Kidney (tissue), 22 donors: ENCODE measurements at places on chromosomes 3 and 15. TPM values are rescaled to one million over a fixed set of nuclear protein-coding genes. Genes with fewer than 3 reads are reported as not detected.

DNA sequence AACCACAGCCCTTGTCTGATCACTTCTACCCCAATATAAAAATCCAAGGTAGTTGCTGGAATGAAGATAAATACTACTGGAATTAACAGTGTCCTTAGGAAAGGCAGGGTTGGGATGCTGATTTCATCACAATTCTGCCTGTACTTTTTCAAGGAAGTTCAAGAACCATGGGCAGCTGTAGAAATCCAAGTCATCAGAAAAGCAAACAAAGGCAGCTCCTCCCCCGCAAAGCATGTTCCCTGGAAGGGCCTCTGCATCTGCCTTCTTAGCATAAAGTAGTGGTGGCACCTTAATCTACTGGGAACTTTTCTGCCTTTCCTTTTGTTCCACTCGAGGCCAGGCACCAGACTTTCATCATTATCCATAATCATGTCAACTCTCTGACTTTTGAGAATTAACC, 54.4 kb downstream of the ERC2 start:
- H3K27me3 ChIP-seq, result no peaks in the 10 kb centered on the region
- no peaks in the 10 kb centered on the region for H3K4me1 ChIP-seq
- DNase-seq, result peak; percentile 37
- no peaks in the 10 kb centered on the region for H3K36me3 ChIP-seq

DNA sequence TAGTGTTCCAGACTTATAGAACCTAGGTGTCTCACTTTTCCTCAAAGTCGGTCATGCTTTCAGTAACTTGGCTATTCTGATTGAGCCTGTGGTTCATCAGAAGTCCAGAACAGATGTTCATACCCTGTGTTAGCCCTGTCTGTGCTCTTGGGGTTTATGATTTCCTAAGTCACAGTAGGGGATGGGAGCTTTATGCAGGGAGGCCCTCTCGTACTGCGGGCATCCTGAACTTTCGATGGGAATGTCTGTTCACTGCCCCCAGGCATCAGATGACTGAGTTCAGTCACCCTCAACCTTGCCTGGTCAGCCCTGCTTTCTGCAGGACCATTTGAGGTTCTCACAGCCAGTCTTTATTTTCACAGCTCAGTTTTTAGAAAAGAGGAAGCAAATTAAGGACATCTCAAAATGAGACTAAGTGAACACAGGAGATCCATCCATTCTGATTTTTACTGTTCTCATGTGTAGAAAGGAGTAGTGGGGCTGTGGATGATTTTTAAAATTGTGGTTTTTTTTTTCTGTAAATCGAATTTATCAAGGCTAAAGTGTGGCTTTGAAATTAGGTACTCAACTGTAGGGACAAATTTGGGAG, 71.3 kb downstream of the CMTM8 start:
- no peaks in the 10 kb centered on the region for H3K36me3 ChIP-seq
- no peak overlapping the region for H3K4me3 ChIP-seq
- peaks cover 13% of the 10 kb centered on the region for H3K4me1 ChIP-seq
- no peak overlapping the region for H3K27ac ChIP-seq

- H3K27me3 ChIP-seq, result no peaks in the 10 kb centered on the region
- H3K36me3 ChIP-seq, result no peaks in the 10 kb centered on the region
- DNase-seq, result no peak
- H3K4me3 ChIP-seq, result no peak overlapping the region
- H3K27ac ChIP-seq, result no peak overlapping the region
Observed at GRCh38 chr3:129836381-129837064, 57.0 kb downstream of the TMCC1 start.

DNA sequence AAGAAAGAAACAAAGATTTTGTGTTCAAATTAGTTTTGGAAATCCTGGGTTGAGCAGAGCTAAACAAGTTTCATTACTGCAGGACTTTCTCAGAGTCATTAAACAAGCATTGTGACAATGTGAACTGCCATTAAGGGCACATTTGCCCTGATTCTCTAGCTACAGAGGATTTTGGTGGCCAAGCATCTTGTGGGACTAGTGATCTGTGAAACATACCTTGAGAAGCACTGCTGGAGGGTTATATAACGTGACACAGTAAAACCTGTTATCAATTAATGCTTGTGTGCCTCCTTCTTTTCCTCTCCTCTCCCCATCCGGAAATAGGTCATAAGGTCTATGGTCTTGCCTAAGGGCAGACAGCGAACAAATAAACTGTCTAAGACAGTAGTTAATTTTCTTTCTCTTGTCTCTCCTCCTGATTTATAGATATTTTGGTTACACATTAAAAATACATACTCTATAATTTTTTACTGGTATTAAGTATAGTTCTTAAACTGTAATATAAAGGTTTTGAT, 167.3 kb upstream of the NANOGP8 start:
- H3K36me3 ChIP-seq, result no peaks in the 10 kb centered on the region
- no peak overlapping the region for H3K27ac ChIP-seq
- DNase-seq, result no peak
- no peaks in the 10 kb centered on the region for H3K4me1 ChIP-seq
- H3K27me3 ChIP-seq, result no peaks in the 10 kb centered on the region
- H3K4me3 ChIP-seq, result no peak overlapping the region

DNA sequence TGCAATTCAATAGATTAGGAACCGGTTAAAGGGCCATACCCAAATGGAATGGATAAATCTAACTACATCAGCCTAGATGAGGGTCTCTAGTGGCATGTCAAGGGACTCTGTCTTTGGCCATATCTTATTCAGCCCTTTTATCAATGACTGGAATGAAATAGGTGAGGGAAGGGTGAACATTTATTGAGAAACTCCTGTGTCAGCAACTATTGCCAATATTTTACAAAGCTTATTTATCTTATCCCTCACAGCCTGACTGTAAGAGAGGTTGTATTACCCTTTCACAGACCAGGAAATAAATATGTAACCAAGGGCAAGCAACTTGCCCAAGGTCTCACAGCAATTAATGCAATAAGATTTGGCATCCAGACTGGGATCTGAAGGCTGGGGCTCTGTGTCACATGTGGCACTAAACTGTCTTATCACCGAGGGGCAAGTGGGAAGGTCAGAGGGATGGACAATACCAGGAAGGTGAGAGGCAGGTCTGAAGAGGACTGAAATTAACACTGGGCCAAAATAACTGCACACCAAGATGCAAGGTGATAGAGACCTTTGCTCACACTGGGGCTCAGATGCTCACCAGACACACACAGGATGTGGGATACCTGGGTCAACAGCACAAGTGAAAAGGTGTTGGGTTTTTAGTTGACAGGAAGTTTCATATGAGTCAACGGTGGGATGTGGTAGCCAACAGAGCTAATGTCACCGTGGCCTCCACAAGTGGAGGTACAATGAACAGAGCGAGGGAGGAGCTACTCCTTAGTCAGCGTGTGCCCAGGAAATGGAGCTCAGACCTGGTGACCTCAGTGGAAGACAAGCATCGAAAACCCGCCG, 261.3 kb downstream of the RPLP1 start:
- no peak overlapping the region for H3K27ac ChIP-seq
- no peaks in the 10 kb centered on the region for H3K36me3 ChIP-seq
- DNase-seq, result no peak
- no peaks in the 10 kb centered on the region for H3K27me3 ChIP-seq
- no peaks in the 10 kb centered on the region for H3K4me1 ChIP-seq

DNA sequence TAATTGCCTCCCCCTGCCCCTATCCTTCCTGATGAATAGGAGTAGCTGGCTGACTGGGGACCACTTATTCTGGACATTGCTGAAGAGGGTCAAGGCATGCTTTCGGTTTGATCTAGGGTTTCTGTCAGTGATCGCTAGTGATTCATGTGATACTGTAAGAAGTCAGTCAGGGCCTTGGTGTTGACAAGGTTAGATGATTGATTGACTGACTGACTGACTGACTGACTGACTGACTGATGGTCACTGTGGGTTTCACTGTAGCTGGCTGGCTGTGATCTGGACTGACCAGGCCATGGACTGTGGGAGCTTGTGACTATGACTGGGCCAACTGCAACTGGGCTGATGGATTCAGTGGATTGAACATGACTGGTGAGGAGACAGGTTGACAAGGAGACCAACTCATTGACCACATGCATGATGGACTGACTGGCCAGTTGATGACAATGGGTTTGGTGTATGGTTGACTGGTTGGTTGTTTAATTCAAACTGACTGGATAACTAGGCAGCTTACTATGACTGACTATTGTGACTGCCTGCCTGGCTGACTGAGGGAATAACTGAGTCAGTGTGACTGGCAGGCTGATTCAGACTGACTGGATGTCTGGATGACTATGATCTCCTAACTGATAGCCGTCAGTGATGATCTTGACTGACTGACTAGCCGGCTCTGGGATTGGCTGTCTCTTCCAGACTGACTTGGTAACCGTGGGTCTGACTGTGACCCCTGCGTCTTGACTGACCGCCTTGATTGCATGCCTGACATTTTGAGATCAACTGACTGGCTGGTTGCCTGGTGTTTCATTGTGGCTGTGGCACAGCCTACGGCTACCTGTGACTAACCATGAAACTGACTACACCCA, 509.9 kb downstream of the SHQ1 start:
- no peak overlapping the region for H3K4me3 ChIP-seq
- no peaks in the 10 kb centered on the region for H3K36me3 ChIP-seq
- peaks cover 3% of the 10 kb centered on the region for H3K4me1 ChIP-seq
- DNase-seq, result no peak
- no peak overlapping the region for H3K27ac ChIP-seq
- H3K27me3 ChIP-seq, result no peaks in the 10 kb centered on the region

Gene PTPRG
- 154 TPM for total RNA-seq

Gene KCNMB3
- 3.7 TPM for total RNA-seq

Gene NUP210
- total RNA-seq, result 22.9 TPM
